ENCODE measurements at places on chromosomes 11 and 22. TPM values are rescaled to one million over a fixed set of nuclear protein-coding genes. Genes with fewer than 3 reads are reported as not detected.

The CDC42EP2 gene
- polyA plus RNA-seq, result 26.2 TPM

The OR52N4 gene
- not detected for polyA plus RNA-seq

The PARVA gene
- 17.1 TPM for polyA plus RNA-seq

The RASL10A gene
- polyA plus RNA-seq, result not detected

The OR8K1 gene
- not detected for polyA plus RNA-seq

The PRR14L gene
- 3.9 TPM for polyA plus RNA-seq

The SLC5A4 gene
- polyA plus RNA-seq, result not detected

The OR4D5 gene
- not detected for polyA plus RNA-seq

The CLCF1 gene
- polyA plus RNA-seq, result 2.2 TPM

The NXPE2 gene
- polyA plus RNA-seq, result not detected

The RPL27A gene
- polyA plus RNA-seq, result 3,395 TPM

The NDUFS3 gene
- 147 TPM for polyA plus RNA-seq

The OR8G1 gene
- polyA plus RNA-seq, result not detected

The PAMR1 gene
- polyA plus RNA-seq, result 0.37 TPM

The HBD gene
- polyA plus RNA-seq, result not detected

The UBQLNL gene
- 0.11 TPM for polyA plus RNA-seq

The RIMBP3B gene
- 0.03 TPM for polyA plus RNA-seq

The PANX3 gene
- polyA plus RNA-seq, result not detected

The A4GALT gene
- polyA plus RNA-seq, result 19.1 TPM

The LRRC75B gene
- polyA plus RNA-seq, result 11.4 TPM

The BTG4 gene
- polyA plus RNA-seq, result 0.10 TPM

The FGF3 gene
- polyA plus RNA-seq, result not detected

The SLC29A2 gene
- 6.2 TPM for polyA plus RNA-seq

The C11orf86 gene
- polyA plus RNA-seq, result not detected

The CD248 gene
- 0.04 TPM for polyA plus RNA-seq

The TMEM151A gene
- 0.02 TPM for polyA plus RNA-seq

The RIC3 gene
- polyA plus RNA-seq, result 0.10 TPM

All from foreskin keratinocyte (primary cell).